NCI-H1436 (cell line): ENCODE measurements at places on chromosomes 7 and 10.

GRCh38 chr10:7886056-7886455, 67.8 kb downstream of the TAF3 start:
- DNase-seq = no peak

DNA sequence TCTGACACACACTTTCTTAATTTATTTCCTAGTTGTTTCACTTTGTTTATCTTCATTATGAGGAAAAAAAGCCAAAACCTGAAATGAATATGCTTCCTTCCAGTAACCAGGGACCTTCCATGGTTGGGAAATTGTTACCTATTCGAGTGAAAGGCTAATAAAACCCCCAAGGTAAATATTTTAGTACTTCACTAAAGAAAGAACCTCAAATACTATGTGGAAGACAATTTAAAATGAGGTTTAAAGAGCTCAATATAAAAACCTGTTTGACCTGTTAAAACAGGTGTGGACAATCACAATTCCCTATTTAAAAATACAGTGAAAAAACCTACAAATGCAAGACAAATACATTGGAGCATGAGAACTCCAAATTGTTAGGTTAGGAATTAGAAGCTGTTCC, 192.6 kb downstream of the CFTR start:
- DNase-seq = no peak

DNA sequence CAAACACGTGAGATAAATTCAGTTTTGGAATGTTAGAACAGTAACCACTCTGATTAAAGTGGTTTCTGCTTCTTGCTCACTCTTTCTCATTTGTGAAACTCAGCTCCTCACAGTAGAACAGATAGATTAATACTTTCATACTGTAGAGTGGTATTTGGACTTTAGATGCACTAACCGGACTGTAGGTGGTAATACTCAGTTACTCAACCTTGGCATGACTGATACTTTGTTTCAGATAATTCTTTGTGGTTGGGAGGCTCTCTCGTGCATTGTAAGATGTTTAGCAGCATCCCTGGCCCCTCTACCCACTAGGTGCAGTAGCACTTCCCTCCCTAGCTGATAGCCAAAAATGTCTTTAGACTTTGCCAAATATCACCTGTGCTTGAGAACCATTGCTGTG, 37.6 kb downstream of the MCU start:
- DNase-seq = no peak

GRCh38 chr10:2329082-2329481, 591.8 kb upstream of the ADARB2 start:
- no peak for DNase-seq

DNA sequence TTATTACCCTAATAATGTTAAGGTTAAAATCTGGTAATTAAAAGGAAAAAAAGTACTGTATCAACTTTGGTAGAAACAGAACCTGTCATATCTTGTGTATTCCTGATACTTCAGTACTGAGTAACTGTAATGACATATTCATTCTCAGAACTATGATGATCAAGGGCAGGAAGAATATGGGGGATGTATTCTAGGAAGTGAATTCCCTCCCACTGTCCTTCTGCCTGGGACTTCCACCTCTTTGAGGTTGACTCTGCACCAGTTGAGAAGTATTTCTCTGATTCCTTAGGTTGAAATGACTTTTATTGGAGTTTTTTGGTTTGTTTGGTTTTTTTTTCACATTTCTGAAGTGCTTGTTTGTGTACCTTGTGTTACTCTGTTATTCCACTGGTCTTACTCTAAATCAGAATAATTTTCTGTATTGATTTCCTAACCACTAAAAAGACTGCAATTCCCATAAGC, 36.9 kb downstream of the WASL start:
- no peak for DNase-seq

GRCh38 chr10:125557801-125558505, 125.0 kb downstream of the TEX36 start:
- DNase-seq = no peak

DNA sequence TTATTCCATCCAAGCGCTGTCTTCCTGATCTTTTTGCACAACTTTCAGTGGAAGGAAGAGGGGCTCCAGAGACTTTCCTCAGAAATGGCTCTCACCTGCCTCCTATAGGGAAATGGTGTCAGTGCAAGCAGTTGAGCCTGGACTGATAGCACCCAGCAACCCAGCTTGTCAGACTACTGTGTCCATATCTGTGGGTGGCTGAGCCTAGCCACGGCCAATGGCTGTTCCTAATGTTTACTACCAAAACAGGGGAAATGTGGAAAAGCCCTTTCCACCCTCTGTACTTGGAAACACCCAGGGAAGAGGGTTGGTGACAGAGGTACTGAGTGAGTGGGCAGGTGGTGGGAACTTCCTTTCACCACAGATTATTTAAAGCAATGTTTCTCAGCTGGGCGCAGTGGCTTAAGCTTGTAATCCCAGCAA, 4.3 kb upstream of the YKT6 start:
- DNase-seq = no peak

- no peak for DNase-seq
Observed at GRCh38 chr10:14749070-14749809, 25.5 kb downstream of the FAM107B start.

DNA sequence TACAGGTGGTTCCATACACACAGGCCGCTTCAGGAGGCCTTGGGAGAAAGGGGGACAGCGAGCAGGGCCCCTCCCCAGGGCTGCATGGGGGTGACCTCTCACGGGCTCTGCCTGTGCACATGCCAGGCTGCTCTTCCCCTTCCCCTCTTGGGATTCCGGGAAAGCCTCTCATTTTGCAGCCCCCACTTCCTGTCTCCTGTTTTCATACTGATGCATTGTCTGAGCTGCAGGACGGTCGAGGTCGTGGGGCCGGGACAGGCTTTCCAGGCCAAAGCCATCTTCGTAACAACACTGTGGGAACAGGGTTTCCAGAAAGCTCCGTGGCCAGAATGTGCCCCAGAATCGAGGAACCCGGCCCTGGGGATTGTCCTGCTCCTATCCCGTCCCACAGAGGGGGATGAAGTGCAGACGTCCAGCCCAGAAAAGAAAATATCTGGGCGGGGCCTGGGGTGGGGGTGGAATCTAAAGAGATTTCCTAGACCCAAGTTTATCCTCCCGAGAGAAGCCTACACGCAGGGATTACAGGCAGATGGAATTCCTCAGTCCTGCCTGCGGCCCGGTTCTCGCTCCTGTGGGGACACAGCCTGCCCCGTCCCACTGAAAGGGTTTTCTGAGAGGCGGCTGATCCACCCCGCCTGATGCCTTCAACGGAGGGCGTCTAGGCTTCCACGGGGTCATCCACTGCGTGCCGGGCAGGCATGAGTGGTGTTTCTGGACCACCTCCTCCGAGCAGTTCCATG, 29.5 kb upstream of the DNAAF5 start:
- DNase-seq = no peak

DNA sequence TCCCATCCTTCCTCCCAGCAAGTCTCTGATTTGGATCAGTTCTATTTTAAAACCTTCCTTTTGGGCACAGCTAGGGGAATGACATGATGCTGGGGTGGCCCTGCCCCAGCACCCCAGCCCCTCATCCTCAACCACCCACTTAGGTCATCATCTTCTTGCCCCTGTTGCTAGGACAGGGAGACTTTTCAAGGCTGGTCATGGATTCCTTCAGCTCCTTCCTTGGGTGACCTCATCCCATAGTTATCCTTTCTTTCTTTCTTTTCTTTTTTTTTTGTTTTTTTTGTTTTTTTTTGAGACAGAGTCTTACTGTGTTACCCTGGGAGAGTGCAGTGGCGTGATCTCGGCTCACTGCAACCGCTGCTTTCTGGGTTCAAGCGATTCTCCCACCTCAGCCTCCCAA, 127.2 kb downstream of the WDFY4 start:
- DNase-seq = no peak

- no peak for DNase-seq
Observed at GRCh38 chr10:88256886-88257285, 326.2 kb downstream of the RNLS start.

DNA sequence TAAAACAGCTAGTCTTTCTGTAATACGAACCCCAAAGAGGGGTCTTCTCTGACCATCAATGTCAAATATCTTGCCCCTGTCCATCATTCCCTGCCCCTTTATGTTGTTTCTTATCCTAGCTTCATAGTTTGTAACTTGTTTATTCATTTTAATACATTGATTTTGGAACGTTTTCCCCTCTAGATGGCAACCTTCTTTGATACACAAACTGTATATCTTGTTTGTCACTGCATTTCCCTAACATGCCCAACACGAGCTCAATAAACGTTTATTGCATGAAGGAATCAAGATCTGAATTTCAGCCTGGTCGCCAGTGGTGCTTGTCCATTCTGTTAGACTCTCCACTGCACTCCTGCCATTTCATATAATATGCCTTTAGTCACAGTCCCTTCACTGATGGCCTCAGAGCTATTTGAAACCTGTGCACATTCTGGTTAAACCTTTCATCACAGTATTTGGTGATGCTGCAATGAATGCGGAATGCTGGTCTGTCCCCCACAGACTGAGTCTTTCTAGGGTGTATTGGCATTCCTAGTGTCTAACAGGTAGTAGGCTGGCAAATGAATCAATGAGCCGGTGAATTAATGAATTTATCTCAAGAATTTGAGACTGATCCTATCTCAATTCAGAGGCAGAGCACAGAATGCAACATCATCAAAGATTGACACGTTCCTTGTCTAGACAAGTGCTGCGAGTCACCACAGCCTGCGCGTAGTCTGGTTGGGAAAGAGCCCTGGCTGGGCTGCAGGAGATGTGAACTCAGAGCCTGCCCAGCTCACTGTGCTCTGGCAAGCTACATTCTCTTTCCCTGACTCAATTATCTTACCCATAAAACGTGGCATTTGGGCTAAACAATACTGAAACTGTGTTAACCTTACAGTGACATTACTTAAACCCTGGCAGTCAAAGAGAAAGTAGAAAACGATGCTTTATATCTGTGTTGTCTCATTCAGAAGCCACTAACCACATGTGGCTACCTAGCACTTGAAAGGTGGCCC, 55.2 kb upstream of the FRMD4A start:
- DNase-seq = no peak

DNA sequence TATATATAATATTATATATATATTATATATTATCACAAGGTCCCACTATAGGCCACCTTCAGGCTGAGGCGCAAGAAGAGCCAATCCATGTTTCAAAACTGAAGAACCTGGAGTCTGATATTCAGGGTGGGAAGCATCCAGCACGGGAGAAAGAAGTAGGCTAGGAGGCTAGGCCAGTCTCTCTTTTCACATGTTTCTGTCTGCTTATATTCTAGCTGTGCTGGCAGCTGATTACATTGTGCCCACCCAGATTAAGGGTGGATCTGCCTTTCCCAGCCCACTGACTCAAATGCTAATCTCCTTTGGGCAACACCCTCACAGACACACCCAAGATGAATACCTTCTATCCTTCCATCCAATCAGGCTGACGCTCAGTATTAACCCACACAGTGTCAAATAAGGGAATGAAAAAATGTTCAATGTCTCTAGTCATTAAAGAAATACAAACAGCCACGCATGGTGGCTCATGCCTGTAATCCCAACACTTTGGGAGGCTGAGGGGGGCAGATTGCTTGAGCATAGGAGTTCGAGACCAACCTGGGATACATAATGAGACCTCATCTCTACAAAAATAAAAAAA, 135.4 kb upstream of the PCBD1 start:
- no peak for DNase-seq

- no peak for DNase-seq
Observed at GRCh38 chr10:47095848-47096612, 184.8 kb downstream of the PTPN20 start.

DNA sequence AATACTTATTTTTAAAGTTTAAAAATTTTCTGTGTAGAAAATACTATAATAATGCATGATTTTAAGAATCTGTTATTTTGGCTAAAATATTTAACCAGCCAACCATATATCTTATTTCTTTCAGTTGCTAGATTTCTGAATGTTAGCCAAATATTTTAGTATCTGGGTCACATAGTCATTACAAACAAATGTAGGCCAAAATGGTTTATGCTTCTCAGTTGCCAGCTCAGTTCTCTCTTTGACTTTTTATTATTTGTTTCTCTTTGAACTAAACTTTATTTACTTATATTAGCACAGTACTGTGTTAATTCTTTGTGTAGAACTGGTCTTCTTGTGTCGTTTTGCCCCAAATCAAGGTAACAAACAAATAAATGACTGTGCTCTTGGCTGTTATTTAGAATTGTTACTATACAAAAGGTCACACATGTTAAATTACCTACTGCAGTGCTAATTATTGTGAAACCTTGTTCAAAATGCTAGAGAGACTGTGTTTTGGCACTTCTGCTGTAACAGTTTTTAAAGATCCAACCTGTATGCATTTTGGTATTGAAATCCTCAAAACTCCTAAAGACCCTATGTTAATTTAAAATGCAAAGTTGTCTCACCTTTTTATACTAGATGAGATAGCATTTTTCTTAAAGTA, 39.8 kb downstream of the ZEB1 start:
- DNase-seq = no peak

DNA sequence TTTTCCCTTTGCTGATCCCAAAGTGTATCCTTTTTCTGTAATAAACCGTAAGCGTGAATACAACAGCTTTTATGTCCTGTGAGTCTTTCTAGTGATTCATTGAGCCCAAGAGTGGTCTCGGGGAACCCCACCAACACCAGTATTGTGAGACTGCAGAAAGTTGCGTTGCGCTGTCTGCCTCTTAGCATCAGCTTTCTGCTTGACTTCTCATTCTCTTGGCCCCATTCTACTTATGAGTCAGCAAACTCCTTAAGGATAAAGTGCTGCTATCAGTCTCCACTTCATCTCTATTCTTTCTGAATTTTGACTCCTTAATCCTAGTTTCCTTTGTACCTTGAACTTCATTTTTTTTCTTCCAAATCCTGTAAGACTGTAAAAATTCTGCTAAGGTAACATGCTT, 184.3 kb upstream of the MBL2 start:
- no peak for DNase-seq

GRCh38 chr7:148681821-148682220, 16.9 kb upstream of the CUL1 start:
- no peak for DNase-seq
